ENCODE measurements at places on chromosomes 5 and 9.

GRCh38 chr5:776862-777711, 7.4 kb downstream of the ZDHHC11B start:
- DNase-seq: no peak

- DNase-seq: peak; percentile 7
Measured at GRCh38 chr9:83956086-83956435, 24.0 kb downstream of the HNRNPK start.

DNA sequence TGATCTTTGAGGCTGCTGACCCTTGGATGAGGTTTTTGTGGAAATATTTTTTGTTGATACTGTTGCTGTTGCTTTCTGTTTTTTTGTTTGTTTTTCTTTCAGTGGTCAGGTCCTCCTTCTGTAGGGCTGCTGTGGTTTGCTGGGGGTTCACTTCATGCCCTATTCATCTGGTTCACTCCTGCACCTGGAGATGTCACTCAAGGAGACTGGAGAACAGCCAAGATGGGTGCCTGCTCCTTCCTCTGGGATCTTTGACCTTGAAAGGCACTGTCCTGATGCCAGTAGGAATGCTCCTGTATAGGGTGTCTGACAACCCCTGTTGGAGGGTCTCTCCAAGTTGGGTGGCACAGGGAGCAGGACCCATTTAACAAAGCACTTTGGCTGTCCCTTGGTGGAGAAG, 67.0 kb upstream of the ACTBL2 start:
- no peak for DNase-seq

GRCh38 chr5:146081556-146081955, 23.8 kb downstream of the PLAC8L1 start:
- peak; percentile 14 for DNase-seq

- DNase-seq: no peak
Measured at GRCh38 chr9:105854783-105855724, 160.7 kb downstream of the TMEM38B start.

DNA sequence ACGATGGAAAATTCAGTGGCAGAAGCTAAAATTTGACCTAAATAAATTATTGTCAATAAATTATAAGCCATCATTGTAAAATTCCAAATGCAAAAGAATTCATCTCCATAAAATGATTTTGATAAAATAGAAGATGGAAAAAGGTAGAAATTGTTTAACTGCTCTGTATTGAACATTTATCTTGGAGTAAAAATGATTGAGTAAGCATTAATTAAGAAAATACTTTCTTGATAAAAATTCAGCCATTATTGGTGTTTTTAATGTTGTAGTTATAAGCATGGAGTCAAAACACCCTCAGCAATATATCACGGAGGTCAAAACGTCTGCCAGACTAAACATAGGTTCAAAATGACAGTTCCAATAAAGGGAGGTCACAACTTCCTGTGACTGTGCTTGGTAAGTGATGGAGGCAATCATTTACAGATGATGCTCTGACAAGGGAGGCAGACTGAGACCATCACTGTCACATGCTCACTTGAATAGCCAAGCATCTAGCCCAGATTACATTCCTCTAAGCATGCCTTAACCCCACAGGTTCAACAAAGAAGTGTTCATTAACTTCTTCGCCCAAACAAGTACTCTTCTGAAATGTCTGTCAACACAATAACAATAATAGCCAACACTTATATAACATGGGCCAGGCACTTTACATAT, 69.5 kb downstream of the SH3TC2 start:
- DNase-seq: no peak

DNA sequence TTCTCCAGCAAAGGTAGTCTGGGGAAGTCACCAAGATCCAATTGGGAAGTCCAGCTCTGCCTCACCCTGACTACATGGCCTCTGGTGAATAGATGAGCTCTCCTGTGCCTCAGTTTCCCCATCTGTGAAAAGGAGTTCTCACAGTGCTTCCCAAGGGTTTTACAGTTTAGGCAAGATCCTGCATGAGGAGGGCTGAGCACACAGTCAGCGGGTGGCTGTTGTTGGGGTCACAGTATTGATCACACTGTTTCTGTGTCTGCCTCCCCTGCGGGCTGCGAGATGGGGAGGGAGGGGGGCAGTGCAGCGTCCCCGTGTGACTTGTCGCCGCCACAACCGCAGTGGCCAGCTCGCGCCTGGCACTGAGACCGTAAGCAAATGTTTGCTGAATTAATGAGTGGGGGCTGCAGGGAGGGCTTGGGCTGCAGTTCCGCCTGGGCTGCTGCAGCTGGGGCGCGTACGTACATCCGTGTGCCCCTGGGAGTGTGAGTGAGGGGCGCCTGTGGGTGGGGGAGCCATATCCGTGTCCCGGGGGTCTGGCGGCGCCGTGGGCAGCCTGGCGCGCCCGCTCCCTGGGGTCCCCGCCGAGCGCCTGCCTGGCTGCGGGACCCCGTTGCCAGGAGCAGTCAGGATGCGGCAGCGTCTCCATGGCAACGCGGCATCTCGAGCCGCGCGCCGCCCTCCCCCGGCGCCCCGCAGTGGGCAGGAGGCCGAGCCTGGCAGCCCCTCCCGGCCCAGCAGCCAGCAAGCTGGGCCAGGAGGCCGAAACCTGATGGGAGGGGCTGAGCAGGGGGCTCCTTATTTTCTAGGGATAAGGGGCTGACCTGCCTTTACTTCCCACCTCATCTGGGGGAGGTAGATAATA, 31.4 kb upstream of the PSD2 start:
- peak; percentile 31 for DNase-seq

GRCh38 chr5:142254431-142254830, 70.4 kb downstream of the SPRY4 start:
- no peak for DNase-seq

DNA sequence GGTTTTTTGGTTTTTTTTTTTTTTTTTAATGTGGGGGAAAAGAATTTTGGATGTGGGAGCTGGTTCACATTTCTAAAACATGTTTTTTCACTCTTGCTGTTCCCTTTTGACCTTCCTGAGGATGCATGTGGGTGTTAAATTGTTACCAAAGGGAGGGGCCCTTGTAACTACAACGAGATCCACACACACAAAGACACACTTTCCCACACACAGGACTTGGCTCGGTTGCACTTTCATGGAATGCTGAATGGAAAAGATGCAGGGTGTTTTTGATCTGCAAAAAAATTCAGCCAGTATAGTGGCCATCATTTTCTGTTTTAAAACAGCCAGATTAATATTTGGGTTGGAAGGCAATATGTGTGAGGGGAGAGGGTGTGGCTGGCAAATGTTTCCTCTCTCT, 576.9 kb downstream of the EBF1 start:
- DNase-seq: no peak
